ENCODE measurements at places on chromosomes 6 and 20. TPM values are rescaled to one million over a fixed set of nuclear protein-coding genes. Genes with fewer than 3 reads are reported as not detected.

PCK1 gene
- total RNA-seq = 131 TPM

LRP11 gene
- 40.0 TPM for total RNA-seq

PLAGL2 gene
- 7.2 TPM for total RNA-seq

CDH26 gene
- 4.8 TPM for total RNA-seq

RIMS1 gene
- 3.3 TPM for total RNA-seq

TBCC gene
- total RNA-seq = 23.4 TPM

MYH7B gene
- 3.3 TPM for total RNA-seq

XKR7 gene
- not detected for total RNA-seq

QKI gene
- 365 TPM for total RNA-seq

F13A1 gene
- total RNA-seq = 94.2 TPM

ZSWIM1 gene
- 4.5 TPM for total RNA-seq

VSTM2L gene
- total RNA-seq = not detected

RIPOR3 gene
- 34.1 TPM for total RNA-seq

SLC22A7 gene
- total RNA-seq = not detected

PREX1 gene
- 30.1 TPM for total RNA-seq

NKAIN2 gene
- total RNA-seq = 15.1 TPM

PI16 gene
- 17.4 TPM for total RNA-seq

CCDC170 gene
- total RNA-seq = 1.6 TPM

PPP1R3D gene
- total RNA-seq = 8.2 TPM

CRISP3 gene
- total RNA-seq = not detected

C20orf144 gene
- not detected for total RNA-seq

OR2J3 gene
- not detected for total RNA-seq

RSPO3 gene
- 24.1 TPM for total RNA-seq

TNNC2 gene
- not detected for total RNA-seq

USP49 gene
- 8.0 TPM for total RNA-seq

HLA-DRA gene
- 620 TPM for total RNA-seq

DUSP15 gene
- total RNA-seq = 31.8 TPM

KCNK16 gene
- not detected for total RNA-seq

SNAI1 gene
- total RNA-seq = 4.2 TPM

PPIL1 gene
- total RNA-seq = 19.8 TPM

ADGB gene
- not detected for total RNA-seq

PCMTD2 gene
- total RNA-seq = 119 TPM

VWA7 gene
- 0.39 TPM for total RNA-seq

NKX2-2 gene
- not detected for total RNA-seq

LHFPL5 gene
- not detected for total RNA-seq

CNKSR3 gene
- 15.5 TPM for total RNA-seq

KCNB1 gene
- 7.6 TPM for total RNA-seq

WFDC10B gene
- total RNA-seq = 0.84 TPM

FABP7 gene
- not detected for total RNA-seq

SNHG17 gene
- total RNA-seq = 22.2 TPM

ATP9A gene
- 36.1 TPM for total RNA-seq

SLC26A8 gene
- not detected for total RNA-seq

CLPSL2 gene
- total RNA-seq = not detected

LY6G6D gene
- not detected for total RNA-seq

BPIFB1 gene
- not detected for total RNA-seq

TPX2 gene
- total RNA-seq = 0.22 TPM

TUBB2B gene
- 47.6 TPM for total RNA-seq

FILIP1 gene
- total RNA-seq = 16.3 TPM

BHLHE23 gene
- total RNA-seq = not detected

FAM217A gene
- total RNA-seq = not detected

PNLDC1 gene
- not detected for total RNA-seq

IRAK1BP1 gene
- total RNA-seq = 7.5 TPM

SKIC2 gene
- 47.1 TPM for total RNA-seq

Measured in tibial nerve (tissue), 4 donors.